ENCODE measurements at places on chromosomes 12 and 14.

DNA sequence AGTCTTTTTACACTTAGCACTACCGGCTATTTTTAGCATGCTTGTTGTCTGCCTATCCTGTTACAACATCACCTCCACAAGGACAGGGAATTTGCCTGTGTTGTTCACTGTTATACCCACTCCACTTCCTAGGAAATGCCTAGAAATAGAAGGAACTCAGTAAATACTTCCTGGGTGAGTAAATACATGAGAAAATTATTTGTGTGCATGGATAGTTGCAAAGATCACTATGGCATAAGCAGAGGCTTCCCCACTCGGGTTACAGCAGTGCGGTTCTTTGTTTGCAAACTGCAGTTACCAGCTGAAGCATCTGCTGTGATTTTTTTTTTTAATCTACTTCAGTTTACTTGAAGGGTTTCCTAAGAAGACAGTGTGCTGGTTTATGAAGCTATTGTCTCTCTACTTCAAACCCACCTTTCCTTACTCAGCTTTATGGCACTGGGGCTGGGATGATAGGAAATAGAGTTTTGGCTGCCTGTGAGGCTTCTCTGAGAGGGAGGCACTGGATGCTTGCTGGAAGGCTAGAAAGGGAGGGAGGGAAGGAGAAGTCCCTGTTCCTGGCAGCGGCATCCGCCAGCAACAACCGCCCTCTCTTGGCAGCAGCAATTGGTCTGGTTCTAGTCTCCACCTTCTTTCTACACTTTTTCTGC lies 29.0 kb downstream of the PDE6H start:
- DNase-seq: peak; percentile 26

GRCh38 chr12:79983492-79983891 lies 48.6 kb upstream of the PPP1R12A start:
- no peak for DNase-seq

- DNase-seq: no peak
Measured at GRCh38 chr12:65462484-65462883, 184.0 kb downstream of the MSRB3 start.

- no peak for DNase-seq
Measured at GRCh38 chr12:68245180-68246021, 8.0 kb downstream of the IL22 start.

DNA sequence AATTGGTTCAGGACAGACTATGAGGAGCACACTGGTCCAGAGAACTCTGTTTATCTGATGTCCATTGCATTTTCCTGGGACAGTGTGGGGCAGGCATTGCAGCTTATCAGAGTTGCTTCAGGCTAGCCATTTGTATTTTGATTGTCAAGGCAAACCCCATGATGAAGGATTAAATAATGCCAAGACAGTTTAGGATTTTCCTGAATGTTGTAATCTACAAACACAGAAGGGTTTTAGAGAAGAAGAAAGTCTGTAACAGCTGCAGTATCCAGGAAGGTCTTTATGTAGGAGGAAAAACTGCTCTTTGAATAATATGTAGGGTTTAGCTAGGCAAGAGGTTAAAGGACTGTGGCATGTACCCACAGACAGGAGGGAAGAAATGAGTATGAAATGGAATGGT lies 32.2 kb upstream of the UNC79 start:
- no peak for DNase-seq

DNA sequence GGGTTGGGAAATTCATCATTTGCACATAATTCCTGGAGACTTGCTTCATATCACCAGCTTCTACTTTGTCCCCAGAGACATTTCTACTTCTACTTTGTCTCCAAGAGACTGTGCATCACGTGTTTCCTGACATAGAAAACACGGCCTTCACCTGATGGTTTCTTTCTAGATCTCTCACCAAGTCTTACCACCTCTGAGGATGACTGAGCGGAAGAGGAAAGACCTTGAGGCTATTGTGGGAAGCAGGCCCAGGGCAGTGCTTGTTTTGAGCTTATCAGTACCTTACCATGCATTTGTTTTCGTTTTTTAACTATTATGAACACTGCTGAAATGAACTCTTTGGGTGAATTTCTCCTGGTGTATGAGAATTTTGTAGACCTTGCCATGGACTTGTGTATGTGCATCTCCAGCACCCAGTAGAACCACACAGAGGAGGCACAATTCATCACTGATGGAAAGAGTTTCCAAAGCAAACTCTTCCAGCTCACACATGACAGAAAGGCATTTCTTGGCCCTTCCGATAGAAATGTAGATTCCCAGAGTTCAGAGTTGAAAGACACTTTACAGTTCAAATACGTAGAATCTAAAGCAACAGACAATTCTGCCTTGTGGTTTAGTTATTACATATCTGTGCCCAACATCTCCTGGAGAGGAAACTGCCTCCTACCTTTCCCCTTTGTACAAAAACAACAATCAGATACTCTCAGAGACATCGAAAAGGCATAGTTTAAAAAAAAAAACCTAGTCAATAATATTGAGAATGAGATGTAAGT lies 434.7 kb downstream of the FUT8 start:
- no peak for DNase-seq

DNA sequence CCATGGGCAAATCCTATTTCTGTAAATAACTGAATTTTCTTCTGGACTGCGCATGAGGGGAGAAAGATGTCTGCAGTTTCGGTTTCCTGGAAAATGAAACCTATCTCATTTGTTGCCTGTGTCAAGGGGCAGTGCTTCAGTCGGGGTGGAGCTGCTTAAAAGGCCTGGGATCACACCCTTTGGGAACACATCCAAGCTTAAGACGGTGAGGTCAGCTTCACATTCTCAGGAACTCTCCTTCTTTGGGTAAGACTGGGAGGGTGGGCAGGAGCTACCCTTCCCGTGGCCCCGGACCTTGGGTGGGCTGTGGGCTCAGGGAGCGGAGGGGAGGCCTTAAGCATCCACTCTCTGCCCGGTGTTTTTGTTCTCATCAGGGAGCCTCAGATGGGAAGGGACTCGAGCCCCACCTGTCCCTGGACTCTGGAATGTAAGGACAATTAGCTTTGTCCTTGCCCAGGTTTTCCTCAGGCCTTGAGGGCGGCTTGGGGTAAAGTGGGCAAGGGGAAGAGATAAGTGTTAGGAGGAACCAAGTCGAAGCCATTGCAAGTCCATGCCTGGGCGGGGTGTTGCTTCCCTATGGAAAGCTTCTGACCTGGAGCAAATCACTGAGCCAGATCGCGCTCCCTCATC lies at the start of gene IFI27:
Gene IFI27, plus strand, starts transcription at position 185 of the 630 bp plus-strand sequence.
- no peak for DNase-seq

DNA sequence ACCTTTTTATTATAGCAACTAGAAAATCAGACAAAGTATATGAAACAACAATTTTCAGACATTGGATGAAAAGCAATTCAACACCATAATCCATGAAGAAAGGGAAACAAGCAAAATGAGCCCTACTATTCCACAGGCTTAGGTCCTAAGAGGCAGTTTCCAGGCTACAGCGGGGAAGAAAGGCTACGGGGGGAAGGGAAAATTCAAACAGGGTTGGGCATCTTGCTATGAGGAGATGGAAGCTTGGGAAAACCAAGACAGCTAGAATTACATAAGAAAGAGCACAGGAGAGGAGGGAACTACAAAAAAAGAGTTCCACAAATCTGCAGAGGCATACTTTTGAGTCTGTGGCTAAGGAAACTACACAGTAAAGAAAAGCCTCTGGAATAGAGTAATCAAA lies 356.0 kb upstream of the CLEC14A start:
- no peak for DNase-seq

- no peak for DNase-seq
Measured at GRCh38 chr12:10559244-10559643, 53.6 kb downstream of the EIF2S3B start.

- no peak for DNase-seq
Measured at GRCh38 chr14:78073028-78073427, 97.1 kb upstream of the NRXN3 start.

GRCh38 chr12:130280742-130281141 lies 56.9 kb upstream of the PIWIL1 start:
- DNase-seq: no peak

DNA sequence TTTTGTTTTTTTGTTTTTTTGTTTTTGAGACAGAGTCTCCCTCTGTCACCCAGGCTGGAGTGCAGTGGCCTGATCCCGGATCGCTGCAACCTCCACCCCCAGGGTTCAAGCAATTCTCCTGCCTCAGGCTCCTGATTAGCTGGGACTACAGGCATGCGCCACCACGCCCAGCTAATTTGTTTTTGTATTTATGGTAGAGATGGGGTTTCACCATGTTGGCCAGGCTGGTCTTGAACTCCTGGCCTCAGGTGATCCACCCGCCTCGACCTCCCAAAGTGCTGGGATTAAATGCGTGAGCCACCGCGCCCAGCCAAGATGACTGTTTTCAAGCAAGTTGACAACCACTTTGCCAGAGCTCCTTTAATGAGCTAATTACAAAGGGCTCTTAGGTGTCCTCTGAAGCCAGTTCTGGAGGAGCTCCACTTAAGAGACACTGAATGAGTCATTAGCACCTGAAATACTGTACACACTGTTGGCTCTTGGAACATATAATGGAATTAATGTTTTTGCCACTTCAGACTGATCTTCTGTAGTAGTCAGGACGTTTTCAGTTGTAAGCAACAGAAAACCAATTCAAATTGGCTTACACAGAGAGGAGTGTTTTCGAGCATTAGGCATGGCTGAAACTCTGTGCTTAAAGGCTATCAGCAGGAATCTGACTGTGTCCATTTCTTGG lies 55.4 kb upstream of the MED13L start:
- DNase-seq: peak; percentile 37

GRCh38 chr14:37088356-37089215 lies 83.8 kb downstream of the SLC25A21 start:
- no peak for DNase-seq

GRCh38 chr12:122835750-122836026 lies 431 bp downstream of the HIP1R start:
- DNase-seq: no peak

DNA sequence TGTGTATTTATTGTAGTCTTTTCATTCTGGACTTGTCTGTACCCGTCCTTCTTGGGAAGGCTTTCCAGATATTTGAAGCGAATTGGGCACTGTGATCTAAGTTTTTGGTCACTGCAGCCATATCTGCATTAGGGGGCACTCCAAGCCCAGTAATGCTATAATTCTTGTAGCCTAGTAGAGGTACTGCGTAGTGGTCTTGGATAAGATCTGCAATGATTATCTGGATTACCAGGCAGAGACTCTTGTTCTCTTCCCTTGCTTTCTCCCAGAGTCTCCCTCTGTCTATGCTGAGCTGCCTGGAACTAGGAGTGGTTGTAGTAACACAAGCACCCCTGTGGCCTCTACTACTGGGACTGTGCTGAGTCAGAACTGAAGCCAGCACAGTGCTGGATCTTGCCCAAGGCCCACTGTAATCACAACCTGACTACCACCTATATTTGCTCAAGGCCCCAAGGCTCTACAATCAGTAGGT lies 30.0 kb downstream of the SLC38A2 start:
- DNase-seq: no peak

GRCh38 chr12:117563007-117563406 lies 201.6 kb upstream of the NOS1 start:
- no peak for DNase-seq

DNA sequence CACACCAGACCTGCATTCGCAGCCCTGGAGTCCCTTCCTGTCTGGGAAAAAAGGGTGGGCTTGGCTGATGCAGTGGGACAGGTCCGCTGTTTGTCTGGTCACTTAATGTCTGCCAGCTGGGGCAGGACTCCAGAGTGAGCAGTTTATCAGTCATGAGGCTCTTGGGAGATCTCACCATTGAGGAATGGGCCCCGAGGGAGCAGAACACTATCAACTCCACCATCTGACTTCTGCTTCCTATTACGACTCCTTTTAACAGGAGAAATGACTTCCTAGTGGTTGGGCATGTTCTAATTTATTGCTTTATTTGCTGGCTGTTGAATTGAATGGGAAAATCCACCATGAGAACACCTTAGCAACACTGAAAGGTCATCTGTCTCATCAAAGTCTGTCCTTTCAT lies 182.5 kb upstream of the RASSF8 start:
- DNase-seq: peak; percentile 2

DNA sequence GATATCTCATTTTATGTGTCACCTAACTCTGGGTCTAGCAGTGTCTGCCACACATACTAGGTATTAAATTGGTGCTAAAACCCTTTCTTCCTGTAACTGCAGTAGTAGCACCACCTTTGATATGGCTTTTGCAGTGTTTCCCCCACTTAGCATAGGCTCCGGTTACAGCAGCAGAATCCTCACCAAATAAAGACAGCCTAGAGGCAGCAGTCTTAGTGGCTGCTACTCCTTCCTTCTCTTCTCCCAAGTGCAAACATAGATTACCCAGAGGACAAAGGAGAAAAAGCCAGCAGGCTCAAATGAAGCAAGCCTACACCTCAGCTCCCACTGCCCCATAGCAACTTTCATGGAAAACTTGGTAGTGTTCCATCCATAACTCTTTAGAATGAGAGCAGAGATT lies 30.1 kb upstream of the ABCC9 start:
- DNase-seq: no peak

DNA sequence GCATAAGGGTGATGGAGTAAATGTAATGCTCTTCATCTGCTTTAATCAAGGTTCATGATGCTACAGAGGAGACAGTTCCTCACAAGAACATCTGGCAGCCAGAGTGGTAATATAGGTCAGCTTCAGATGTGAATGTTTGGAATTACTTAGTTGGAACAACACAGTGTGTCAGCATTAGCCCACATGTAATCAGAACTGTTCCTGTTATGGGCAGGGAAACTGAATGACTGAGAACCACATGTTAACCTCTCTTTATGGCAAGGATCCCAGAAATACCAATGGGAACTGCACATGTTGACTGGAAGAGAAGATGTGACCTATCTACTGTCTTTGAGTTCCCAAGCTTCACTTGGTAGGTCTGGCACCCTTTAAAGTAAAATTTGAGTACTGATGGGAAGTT lies 390.1 kb upstream of the PDE3A start:
- DNase-seq: no peak

DNA sequence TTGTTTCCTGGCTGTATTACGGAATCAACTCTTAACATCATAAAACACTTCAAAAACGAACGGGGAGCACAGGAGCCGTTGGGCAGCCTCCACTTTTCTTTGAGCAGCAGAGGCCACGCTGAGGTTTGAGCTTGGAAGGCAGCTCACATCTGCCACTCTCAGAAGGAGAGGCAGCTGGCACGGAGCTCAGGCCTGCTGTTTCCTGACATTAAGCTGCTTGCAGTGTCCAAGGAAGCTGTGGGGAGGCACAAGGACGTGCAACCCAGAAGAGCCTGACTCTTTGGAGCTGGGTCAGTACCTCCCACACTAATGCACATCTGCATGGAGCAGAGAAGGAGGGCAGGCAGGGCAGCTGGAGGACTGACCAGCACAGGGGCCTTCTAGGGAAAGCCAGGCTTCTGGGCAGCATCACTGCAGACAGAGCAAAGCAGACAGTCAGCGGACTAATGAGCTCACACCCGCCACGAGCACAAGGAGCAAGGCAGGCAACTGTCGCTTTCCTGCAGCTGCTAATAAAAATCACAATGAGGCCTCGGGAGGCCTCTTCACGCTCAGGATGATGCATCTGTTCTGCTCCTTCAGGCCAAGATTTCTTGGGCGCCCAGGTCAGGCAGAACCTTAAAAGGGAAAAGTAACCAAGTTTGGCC lies 211.1 kb downstream of the GLT1D1 start:
- peak; percentile 91 for DNase-seq

GRCh38 chr12:102950950-102951619 lies 6.4 kb upstream of the ASCL1 start:
- DNase-seq: no peak

- DNase-seq: no peak
Measured at GRCh38 chr14:91111443-91111842, 2.4 kb upstream of the DGLUCY start.

Measured in NCI-H524 treated with DMSO at 0.1 percent for 48 hours (cell line).